ENCODE measurements at places on chromosomes 3 and 15.

GRCh38 chr15:89291934-89292438, 42.6 kb downstream of the POLG start:
- no peak for DNase-seq

DNA sequence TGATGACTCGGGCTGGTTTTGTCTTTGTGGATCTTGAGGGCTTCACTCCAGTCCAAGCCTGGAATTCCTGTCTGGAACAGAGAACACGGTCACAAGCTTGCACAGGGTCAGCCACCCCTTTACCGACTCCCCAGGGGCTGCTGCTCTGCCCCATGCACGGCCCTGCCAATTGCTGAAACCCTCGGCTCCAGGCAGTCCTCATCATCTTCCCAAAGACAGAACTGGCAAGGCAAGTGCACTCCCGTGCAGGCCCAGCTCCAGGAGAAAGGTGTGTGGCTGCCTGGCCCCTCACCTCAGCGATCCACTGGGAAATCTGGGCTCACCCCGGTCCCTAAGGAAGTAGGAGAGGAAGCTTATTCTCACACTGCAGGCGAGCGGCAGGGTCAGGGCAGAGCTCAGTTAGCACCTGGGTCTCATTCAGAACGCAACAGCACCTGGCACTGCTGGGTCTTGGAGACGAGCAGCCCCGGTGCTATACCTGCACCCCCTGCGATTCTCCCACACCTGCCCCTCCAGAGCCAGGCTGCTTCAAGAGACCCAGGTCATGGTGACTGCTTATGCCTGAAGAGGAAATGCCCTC, 7.2 kb downstream of the MAP6D1 start:
- DNase-seq: no peak

DNA sequence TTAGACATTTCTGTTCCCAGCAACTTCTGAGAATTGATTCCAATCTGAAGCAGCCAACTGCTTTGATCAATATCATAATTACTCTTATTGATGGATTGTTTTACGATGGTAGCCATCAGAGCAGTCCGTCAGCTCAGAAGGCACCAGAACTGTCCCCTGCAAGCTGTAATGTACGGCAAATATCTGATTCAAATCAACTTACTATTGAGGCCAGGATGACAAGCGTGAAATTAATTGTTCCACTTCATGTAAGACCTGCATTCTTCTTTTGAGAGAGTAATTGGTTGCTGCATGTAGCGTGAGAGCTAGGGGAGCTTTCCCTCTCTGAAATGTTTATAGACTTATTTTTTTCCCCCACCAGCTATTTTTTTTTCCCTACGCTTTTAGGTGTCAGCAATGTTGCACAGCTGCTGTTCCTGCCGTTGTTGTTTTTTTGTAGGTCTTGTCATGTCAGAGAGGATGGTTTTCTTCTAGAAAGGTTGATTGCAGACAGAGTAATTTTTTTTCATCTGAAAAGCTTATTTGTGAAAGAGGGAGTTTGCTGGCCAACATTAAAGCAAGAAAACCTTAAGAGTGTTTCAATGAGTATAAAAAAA, 134.9 kb downstream of the CACNA2D3 start:
- DNase-seq: no peak

DNA sequence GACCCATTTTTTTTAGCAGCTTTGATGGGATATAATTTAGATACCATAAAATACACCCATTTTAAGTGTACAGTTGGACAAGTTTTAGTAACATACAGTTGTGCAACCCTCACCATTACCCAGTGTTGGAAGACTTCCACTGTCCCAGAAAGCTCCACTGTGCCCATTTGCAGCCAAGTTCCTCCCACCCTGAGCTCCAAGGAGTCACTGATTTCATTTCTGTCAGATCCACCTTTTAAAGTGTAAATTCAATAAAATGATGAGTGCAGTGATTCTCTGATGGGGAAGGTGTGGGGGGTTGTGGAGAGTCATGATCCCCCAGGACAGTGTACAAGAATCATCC, 93.2 kb upstream of the IGF1R start:
- no peak for DNase-seq

DNA sequence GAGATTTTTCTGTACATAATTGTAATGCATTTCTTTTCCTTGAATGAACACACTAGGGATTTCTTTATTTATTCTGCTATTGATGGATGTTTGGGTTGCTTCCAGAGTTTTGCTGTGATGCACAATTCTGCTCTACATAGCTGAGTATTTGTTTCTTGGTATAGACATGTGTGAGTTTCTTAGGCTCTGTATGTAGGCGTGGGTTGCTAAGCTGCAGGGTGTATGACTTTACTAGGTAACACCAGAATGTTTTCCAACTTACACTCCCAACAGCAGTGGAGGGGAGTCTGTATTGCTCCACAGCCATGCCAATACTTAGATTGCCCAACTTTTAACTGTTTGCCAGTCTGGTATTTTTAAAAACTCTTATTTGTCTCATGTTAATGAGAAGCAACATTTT, 155.5 kb upstream of the TNIK start:
- no peak for DNase-seq

GRCh38 chr3:13544293-13544831, 4.6 kb upstream of the FBLN2 start:
- no peak for DNase-seq

DNA sequence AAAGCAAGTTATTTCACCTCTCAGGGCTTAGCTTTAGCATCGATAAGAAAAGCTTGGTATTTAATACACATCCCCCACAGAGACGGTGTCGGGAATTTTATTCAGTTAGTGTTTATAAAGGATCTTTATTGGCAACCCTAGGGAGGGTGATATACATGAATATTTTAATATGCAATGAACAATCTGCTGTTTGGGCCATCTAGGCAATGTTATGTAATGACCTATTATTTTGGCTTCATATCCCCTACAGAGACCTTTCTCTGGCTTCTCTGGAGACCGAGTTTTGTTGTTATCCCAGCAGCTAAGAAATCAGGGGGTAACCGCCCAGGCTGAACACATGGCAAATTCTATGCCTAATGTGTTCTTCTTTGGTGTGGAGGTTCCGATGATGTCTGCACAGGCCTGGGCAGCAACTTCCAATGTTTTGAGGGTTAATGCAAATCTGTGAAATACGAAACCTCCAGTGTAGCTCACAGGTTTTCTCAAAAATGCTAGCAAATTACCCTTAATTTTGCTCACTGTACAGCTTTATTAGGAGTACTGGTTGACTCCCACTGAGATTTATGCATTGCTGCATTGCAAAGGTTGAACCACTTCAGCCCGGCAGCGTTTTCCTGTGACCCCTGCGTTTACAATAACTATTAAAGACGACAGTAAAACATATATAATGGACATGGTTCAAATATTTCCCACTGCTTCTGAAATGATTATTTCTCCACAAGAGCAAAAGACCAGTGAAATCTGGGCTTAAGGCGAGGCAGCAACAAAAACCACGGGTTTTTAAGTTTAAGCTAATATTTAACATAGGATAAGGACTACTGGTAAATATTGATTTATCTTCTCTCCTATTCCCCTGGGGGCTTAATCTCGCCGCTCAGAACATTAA, 298.3 kb upstream of the NR2E3 start:
- DNase-seq: no peak
